Skin of body (tissue), 3 donors: ENCODE measurements at places on chromosomes 2 and 18. TPM values are rescaled to one million over a fixed set of nuclear protein-coding genes. Genes with fewer than 3 reads are reported as not detected.

- DNase-seq, result no peak
Observed at GRCh38 chr2:3606370-3607201, 11.7 kb downstream of the COLEC11 start.

GRCh38 chr2:142029974-142030373, 100.8 kb downstream of the LRP1B start:
- no peak for DNase-seq

DNA sequence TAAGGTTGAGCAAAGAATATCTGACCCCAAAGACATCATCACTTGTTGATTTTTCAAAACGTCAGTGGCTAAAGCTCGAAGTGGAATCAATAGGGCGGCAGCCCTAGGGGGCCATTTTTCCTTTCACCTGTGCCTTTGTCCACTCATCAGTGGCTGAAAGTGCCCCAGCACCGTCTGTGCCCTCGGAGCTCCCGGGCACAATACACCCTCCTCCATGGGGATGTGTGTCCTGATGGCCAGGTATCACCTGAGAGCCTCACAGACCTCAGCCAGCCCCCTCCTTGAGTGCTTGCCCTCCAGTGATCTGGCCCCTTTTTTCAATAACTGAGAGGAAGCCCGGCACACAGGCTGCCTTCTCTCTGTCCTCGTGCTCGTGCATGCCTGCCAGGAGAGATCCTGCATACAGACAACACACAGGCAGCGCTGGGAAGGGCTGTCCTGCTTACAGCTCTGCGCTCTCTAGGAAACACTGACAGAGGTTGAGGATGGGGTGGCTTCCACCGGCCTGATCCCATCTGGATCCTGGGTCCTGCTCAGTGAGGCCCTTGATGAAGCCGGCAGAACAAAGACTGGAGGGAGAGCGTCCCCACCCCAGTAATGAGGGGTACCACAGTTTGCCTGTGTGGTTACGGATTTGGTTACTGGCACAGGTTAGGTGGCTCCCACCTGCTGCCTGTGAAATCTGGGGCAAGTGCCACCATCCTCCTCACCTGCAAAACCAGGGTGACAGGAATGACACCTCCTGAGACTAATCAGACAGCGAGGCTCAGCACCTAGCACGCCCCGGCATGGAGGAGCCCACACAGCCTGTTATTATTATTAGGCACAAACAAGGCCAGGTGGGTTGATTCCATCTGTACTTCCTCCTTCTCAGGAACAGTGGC, 197.5 kb upstream of the RAB6C start:
- no peak for DNase-seq

Gene CFC1
- total RNA-seq, result not detected

Gene UGT1A3
- total RNA-seq, result not detected

Gene ST6GAL2
- total RNA-seq, result 5.9 TPM

Gene SERPINE2
- total RNA-seq, result 32.9 TPM

Gene FBXO15
- total RNA-seq, result 1.5 TPM

Gene DCDC2C
- 0.20 TPM for total RNA-seq

Gene HNMT
- total RNA-seq, result 73.7 TPM
